T-helper 1 cell (primary cell): ENCODE measurements at places on chromosomes 6 and 20.

GRCh38 chr6:119129148-119129967 lies 50.9 kb upstream of the FAM184A start:
- peak; percentile 10 for DNase-seq

GRCh38 chr6:108712946-108713345 lies 135.3 kb upstream of the ARMC2 start:
- no peak for DNase-seq

DNA sequence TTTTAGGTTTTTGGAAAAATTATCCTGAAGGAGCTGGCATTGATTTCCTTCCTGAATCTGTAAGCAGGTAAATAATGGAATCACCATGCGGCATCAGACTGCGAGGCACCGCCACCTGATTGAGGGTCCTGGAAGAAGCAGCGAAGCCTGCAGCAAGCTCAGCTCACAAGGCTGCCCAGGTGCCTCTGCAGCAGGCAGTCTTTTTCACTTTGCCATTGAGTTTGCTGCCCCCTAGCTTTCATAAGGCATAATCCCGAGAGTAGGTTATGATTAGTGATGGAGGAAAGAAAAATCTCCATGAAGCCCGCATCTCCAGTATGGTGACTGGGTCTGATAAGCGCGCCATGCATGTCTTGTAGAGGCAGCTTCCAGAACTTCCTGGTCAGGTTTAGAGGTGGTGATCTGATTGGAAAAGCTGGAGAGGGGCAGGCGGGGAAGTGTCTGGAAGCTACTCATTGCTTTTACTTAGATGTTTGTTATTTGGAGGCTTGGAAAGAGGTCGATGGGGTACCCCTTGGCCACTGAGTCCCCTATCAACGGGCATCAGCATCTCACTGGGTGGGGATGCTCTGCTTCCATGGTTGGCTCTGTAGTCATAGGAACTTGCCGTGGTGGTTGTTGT lies 26.7 kb downstream of the IYD start:
- DNase-seq = peak; percentile 36

- DNase-seq = no peak
Measured at GRCh38 chr20:8457978-8458377, 325.9 kb downstream of the PLCB1 start.
